ENCODE measurements at places on chromosomes 6 and 20. TPM values are rescaled to one million over a fixed set of nuclear protein-coding genes. Genes with fewer than 3 reads are reported as not detected.

DNA sequence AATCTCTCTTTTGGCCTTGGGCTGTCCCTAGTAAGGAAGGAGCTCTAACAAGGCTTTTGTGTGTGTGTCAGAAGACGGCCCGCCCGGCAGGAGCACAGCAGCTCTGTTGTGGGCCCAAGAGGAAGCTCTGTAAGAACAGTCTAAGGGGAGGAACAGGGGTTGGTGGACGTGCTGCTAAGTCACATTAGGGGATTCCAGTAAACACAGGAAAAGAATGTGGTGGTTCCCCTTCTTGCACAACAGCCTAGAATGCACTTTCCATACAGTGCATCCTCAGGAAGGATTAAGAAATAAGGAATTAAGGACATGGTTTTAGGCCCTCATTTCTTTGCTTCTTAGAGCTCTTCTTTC is 114.5 kb downstream of the RNF144B start:
- no peak for DNase-seq

- no peak for DNase-seq
Observed at GRCh38 chr6:167762259-167762962, 64.3 kb upstream of the AFDN start.

ADRM1 gene
- 64.4 TPM for total RNA-seq

CRISP2 gene
- not detected for total RNA-seq
